Kidney epithelial cell (primary cell): ENCODE measurements at places on chromosomes 12 and 14.

- DNase-seq = no peak
These were observed 2.0 kb upstream of the BEGAIN start for GRCh38 chr14:100589071-100589759.

- DNase-seq = no peak
These were observed 74.6 kb downstream of the MED13L start for GRCh38 chr12:116202940-116203339.

GRCh38 chr14:28381656-28382055, 384.9 kb upstream of the FOXG1 start:
- no peak for DNase-seq

DNA sequence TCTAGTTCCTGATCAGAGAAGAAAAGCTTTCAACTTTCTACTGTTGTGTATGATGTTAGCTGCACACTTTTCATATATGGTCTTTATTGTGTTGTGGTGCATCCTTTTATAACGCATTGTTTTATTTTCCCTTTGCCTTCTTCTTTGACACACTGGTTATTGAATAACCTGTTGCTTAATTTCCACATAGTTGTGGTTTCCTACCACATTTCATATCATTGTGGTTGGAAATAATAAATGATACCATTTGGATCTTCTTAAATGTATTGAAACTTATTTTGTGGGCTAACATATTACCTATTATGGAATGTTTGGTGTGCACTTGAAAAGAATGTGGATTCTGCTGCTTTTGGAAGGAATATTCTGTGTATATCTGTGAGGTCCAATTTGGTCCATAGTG, 64.9 kb downstream of the GPHN start:
- DNase-seq = no peak

GRCh38 chr14:30754778-30755177, 119.6 kb upstream of the COCH start:
- DNase-seq = no peak

DNA sequence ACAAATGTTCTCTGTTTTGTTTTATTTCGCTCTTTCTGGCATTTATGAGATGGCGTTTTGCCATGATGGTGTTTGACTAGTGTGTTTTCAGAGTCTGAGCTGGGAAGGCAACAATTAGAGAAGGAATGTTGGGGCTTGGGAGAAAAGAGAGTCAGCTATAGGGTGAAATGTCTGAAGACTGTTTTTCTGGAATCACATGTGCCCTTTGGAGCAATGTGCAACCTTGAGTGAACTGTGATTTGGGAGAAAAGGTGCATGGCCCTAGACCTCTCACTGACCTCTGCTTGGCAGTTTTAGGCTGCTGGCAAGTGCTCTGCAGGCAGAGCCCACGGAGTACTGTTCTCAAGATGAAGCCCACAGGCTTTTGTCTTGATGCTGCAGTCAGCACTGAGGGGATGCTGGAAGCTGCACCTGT, 379.9 kb upstream of the PDE3A start:
- no peak for DNase-seq

- DNase-seq = no peak
These were observed 17.6 kb upstream of the GPR33 start for GRCh38 chr14:31505411-31505810.

GRCh38 chr12:70824511-70824910, 96.0 kb downstream of the PTPRR start:
- no peak for DNase-seq

- no peak for DNase-seq
These were observed 172.9 kb downstream of the CEP128 start for GRCh38 chr14:80768646-80769045.
